T-cell (primary cell): ENCODE measurements at places on chromosomes 6 and 20. TPM values are rescaled to one million over a fixed set of nuclear protein-coding genes. Genes with fewer than 3 reads are reported as not detected.

Gene ASCC3
- total RNA-seq: 49.6 TPM

Gene DDX27
- 92.3 TPM for total RNA-seq

Gene SNX3
- 61.4 TPM for total RNA-seq

Gene GSTA2
- total RNA-seq: not detected

Gene POM121L2
- total RNA-seq: not detected

Gene NFATC2
- 49.0 TPM for total RNA-seq

Gene PTPN1
- 67.3 TPM for total RNA-seq

Gene FOXQ1
- total RNA-seq: not detected

Gene ERVFRD-1
- total RNA-seq: not detected

Gene C6orf120
- total RNA-seq: 18.1 TPM

Gene ISM1
- 2.9 TPM for total RNA-seq

Gene SLC22A1
- total RNA-seq: 1.0 TPM

Gene FAXC
- total RNA-seq: not detected

Gene CRISP3
- not detected for total RNA-seq

Gene BTN1A1
- total RNA-seq: not detected

Gene CALHM4
- total RNA-seq: not detected

Gene TSHZ2
- total RNA-seq: 32.0 TPM

Gene SLC17A1
- total RNA-seq: not detected

Gene FAM210B
- 23.9 TPM for total RNA-seq

Gene NEDD9
- 42.2 TPM for total RNA-seq

Gene HRH3
- total RNA-seq: not detected

Gene SPDEF
- not detected for total RNA-seq

Gene BPIFB4
- not detected for total RNA-seq

Gene TRAPPC3L
- total RNA-seq: not detected

Gene CD40
- total RNA-seq: 9.6 TPM

Gene GRM1
- not detected for total RNA-seq

Gene SNTA1
- total RNA-seq: 4.4 TPM

Gene ARMH2
- total RNA-seq: 3.7 TPM

Gene SEL1L2
- total RNA-seq: not detected

Gene SPAG4
- 1.2 TPM for total RNA-seq

Gene ZBTB22
- 20.8 TPM for total RNA-seq

Gene ADAM33
- total RNA-seq: not detected

Gene PDYN
- not detected for total RNA-seq

Gene MEP1A
- not detected for total RNA-seq

Gene FOXP4
- total RNA-seq: 9.5 TPM

Gene TFAP2C
- total RNA-seq: not detected

Gene RIMS4
- total RNA-seq: not detected

Gene CUTA
- total RNA-seq: 173 TPM

Gene GHRH
- not detected for total RNA-seq

Gene OTOR
- total RNA-seq: not detected

Gene PGBD1
- total RNA-seq: 2.0 TPM

Gene SESN1
- total RNA-seq: 24.2 TPM

Gene DLK2
- 1.9 TPM for total RNA-seq

Gene FKBP1C
- 0.66 TPM for total RNA-seq

Gene SLC17A9
- 8.3 TPM for total RNA-seq

Gene KCNK5
- 1.1 TPM for total RNA-seq

Gene RNF146
- total RNA-seq: 18.1 TPM

Gene TENT5A
- 3.2 TPM for total RNA-seq

Gene OPRL1
- total RNA-seq: 1.5 TPM

Gene GCLC
- total RNA-seq: 38.2 TPM

Gene SIRPA
- 0.15 TPM for total RNA-seq

Gene SRMS
- total RNA-seq: not detected

Gene FILIP1
- total RNA-seq: 0.07 TPM

Gene C20orf202
- 0.23 TPM for total RNA-seq

Gene CAP2
- total RNA-seq: 0.20 TPM

Gene TREML2
- 1.2 TPM for total RNA-seq
